COR-L47 (cell line): ENCODE measurements at places on chromosomes 12 and 14.

DNA sequence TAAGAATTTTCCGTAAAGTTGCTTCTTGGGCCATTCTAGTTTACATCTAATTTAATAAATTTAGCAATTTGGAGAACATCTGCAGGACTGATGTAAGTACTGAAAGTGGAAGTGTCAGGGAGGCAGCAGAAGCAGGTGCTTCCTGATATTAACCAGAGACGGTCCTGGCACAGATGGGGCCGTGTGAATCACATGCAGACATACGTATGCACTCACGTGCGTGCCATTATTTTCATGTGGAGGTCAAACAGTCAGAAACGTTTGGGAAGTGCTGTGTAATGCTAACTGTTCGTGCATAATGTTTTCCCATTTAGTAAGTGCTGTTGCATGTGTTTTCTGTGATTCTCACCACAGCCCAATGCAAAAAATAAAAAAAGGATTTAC lies 87.8 kb upstream of the DYNC1H1 start:
- no peak for DNase-seq

- no peak for DNase-seq
These were observed 26.4 kb downstream of the KCNA5 start for GRCh38 chr12:5070090-5070489.

DNA sequence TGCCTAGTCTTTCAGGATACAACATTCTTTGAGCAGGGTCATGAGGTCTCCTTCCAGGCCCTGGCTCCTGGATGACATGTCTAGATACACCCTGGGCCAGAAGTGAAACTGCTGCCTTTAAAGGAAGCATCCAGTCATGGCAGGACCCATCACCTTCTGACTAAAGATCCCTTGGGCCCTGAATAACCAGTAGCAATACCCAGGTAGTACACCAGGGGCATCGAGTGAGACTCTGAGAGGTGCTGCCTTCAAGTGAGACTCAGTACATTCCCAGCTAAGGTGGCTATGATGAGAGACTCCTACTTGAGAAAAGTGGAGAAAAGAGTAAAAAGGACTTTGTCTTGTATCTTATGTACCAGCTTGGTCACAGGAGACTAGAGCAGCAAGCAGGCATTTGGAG lies 23.5 kb downstream of the OR6C68 start:
- no peak for DNase-seq

- no peak for DNase-seq
These were observed 9.3 kb downstream of the PPP1R13B start for GRCh38 chr14:103838117-103838516.

DNA sequence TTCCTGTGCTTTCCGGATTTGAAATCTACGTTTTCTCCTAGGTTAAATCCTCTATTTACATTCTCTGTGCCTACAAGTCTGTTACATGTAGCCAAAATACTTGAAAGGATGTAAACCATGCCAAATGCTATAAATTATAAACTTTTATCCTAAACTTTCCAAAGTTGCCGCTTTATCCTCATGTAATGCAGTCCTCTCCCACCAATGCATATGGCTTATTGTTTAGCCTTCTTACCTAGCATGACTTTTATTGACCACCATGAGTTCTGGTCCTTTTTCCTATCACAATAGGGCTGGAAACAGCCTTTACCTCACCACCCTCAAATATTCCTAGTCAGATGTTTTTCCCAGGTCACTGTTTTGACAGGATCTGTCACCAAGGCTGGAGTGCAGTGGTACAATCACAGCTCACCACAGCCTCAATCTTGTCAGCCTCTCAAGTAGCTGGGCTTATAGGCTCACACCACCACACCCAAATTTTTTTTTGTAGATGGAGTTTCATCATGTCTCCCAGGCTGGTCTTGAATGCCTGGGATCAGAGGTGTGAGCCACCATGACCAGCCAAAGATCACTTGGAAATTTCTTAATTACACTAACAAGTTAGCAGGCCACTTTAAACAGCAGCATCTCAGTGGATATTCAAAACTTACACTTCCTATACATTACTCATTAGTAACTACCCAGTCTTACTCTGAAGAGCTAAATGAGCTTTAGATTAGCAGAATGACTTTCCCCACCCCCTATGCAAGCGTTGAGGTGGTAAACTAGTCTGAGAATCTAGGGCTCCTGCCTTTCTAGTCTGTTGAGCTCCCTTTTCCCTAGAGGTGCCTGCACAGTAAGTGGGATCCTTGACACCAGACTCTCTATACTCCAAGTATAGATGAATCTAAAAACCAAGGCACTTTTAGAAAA lies 4.1 kb downstream of the TUBA1B start:
- no peak for DNase-seq

DNA sequence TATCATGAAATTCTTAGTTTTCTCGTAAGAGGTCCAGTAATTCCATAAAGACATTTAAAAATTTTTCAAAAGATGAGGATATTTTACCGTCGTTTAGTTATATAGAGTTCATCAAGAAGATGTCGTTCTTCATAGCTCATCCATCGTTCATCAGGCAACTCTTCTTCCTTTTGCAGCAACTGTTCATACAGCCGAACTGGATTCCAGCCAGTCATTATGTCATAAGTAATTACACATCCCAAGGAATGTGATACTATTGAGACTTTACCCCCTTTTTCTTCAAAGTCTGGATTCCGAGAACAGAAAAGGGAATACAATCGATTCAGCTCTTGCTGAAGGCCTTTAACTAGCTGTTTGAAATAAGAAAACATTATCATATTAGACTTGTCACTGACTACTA lies 90.3 kb downstream of the DDHD1 start:
- DNase-seq: no peak

DNA sequence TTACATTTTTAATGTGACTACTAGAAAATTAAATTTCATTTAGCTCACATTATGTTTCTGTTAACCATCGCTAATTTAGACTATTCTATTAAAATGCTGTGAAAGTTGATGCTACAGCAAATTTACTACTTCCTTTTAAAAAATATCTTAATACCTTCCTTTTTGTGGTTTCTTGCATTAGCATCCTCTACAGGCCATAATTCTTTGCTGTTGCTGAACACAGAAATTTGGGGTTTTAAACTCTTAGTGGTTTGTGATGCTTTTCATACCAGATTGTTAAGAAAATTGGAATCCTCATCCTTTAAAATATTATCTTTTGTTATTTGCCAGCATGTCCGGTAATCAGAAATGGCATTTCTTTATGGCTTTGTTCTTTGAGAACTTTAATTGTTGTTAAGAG lies 18.1 kb downstream of the WNK1 start:
- no peak for DNase-seq
